ENCODE measurements at places on chromosomes 11 and 22. TPM values are rescaled to one million over a fixed set of nuclear protein-coding genes. Genes with fewer than 3 reads are reported as not detected.

DYNC2H1 gene
- total RNA-seq: 25.3 TPM

PHOX2A gene
- total RNA-seq: not detected

DNA sequence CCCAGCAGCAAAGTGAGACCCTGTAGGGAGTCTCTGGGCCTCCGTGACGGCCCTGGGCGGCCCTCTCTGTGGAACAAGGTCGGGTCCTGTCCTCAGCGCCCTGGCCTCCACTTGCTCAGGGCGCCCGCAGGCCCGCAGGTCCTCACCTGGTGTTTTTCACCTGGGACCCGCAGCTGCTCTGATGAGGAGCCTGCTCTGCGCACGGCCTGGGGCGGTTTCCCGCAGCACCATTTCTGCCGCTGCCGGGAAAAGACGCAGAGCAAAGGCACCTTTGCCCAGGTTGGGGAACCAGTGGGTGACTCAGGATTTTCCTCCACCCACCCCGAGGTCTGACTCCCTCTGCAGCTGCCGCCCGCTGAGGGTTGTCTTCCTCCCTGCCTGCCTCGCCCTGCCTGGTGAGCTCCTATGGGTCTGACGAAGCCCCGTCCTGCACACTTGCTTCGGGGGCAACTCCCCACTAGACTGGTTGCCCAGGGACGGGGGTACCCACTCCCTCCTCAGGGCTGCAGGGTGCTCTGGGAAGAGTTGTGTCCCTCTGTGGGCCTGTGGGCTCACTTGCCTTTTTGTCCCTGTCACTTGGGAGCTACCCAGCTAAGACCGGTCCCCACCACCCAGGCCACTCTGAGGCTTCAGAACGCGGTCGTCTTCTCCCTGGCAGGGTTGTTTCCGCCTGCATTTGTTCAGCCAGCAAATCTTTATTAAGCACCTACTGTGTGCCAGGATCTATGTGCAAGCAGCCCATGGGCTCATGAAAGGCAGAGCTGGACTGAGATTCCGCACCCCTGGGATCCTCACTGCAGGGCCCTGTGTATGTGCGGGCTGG, 89.5 kb downstream of the KCNQ1 start:
- no peak for DNase-seq

DNA sequence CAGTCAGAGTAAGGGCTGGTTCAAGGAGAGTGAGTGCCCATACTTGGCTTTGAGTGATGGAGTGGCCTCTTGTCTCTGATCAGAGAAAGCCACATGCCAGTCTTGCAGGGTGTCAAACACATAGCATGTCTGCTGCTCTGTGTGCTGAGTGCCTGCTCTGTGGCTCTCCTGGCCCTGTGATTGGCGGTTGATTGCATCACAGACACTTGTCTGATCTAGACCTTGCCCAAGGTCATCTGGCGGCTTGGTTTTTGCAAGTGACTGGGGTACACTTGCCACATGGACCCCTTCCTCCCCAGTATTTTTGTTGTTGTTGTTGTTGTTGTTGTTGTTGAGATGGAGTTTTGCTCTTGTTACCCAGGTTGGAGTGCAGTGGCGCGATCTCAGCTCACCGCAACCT, 10.3 kb downstream of the OSBP2 start:
- no peak for DNase-seq

- no peak for DNase-seq
Measured at GRCh38 chr11:69001243-69002081, 11.6 kb downstream of the MRGPRF start.

- DNase-seq: peak; percentile 48
Measured at GRCh38 chr11:103958475-103959215, 77.8 kb upstream of the DDI1 start.

DNA sequence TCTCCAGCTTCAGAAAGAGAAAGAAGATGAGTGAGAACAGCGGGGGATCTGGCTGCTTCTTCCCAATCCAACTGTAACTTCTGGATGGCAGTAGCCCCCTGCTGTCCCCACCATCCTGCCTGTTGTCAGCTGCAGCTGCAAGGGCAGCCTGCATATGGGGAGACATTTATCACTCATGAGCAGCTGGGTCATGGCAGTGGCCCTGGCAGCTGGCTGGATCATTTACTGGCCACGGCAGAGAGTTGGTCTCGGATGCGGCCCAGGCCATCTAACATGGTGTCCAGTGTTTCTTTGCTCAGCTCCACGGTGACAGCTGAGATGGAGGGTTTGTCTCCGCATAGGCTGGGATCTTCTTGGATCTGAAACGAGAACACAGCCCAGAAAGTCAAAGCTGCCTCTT, 14.8 kb downstream of the COMMD9 start:
- no peak for DNase-seq

DNA sequence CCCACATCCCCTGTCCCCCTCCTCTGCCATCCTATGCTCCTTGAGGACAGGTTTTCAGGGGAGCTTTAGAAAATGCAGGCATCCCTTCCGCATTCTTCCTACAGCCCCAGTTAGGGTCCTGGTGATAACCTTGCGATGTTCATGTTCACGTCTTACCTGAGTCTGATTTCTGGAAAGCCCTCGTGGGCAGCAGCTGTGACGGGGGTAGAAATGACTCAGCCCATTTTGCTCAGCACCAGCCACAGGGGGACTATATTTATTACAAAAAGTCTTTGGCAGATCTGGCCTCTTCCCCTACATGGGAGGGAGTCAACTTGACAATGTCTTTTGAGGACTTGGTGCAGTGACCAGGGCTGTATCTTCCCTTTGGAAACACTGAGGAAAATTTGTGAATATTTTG, 12.3 kb downstream of the PKNOX2 start:
- no peak for DNase-seq

SLC22A8 gene
- not detected for total RNA-seq

DNA sequence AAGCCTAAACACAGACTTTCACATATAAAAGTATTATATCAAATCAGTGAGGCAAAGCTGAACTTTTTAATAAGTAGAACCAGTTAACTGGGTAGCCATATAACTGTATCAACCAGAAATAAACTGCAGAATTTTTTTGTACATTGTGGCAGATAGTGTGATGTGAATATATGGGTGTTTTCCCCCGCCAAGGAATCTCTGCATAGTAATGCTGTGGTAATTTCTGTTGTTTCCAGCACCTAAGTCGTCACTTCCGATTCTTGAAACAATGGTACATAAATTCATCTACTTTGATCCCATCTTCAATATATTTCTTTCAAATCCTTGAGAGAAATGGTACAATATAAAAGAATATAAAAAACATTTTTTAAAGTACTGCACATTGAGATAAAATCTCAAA, 39.6 kb downstream of the NARS2 start:
- DNase-seq: no peak

All from IMR-90 (cell line).